Stimulated activated CD4-positive, alpha-beta T cell treated with anti-CD3 and anti-CD28 coated beads, Interleukin-15, amount 100 ng/mL, for 1 hour (primary cell): ENCODE measurements at places on chromosomes 2 and 18.

DNA sequence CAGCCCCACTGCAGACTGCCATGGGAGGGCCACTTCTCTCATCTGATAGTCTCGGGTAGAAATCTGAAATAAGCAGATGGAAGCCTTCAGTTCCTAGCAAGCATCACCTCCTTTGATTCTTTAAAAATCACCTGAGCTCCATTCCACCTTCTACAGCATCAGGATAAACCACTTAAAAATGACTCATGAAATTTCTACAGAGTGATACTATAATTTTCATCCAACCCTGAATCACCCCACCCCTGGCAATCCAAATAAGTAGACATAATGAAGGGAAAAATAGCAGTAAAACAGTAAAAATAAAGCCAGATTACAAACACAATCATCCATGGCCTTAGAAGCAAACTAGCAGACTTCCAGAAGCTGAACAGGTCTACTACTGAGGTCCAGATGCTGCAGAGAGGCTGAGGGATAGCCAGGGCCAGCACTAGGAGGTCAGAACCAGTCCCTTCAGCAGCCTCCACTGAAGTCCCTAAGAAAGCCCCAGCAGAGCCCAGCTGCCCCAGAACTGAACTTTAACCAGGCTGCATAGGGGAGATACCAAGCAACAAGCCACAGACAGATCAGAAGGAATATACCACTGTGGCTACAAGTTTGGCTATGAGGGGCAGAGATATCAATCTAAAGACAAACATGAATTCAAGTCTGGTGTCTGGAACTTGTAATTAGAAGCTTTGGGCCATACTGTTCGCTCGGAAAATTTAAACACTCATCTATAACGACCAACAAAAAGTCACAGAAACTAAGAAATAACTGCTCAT lies 54.7 kb upstream of the RNU4ATAC start:
- DNase-seq: no peak

DNA sequence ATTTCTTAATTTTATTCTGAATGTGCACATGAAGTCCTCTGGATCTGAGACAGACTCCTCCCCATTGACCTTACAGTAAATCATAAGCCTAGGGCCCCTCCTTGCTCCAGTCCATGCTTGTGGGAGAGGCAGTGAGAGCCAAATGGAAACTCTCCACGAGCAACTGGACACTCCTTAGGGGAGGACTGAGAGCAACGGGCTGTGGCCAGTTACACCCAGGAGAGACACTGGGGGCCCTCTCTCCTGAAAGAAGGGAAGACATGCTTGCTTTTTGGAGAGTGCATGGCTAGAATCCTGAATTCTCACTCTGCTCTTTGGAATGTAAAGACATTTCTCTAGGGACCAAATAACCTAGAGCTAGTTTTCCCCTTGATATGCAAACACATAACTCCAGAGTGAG lies 49.0 kb upstream of the BIN1 start:
- DNase-seq: no peak

- no peak for DNase-seq
Measured at GRCh38 chr2:71749671-71750101, 296.3 kb downstream of the DYSF start.

DNA sequence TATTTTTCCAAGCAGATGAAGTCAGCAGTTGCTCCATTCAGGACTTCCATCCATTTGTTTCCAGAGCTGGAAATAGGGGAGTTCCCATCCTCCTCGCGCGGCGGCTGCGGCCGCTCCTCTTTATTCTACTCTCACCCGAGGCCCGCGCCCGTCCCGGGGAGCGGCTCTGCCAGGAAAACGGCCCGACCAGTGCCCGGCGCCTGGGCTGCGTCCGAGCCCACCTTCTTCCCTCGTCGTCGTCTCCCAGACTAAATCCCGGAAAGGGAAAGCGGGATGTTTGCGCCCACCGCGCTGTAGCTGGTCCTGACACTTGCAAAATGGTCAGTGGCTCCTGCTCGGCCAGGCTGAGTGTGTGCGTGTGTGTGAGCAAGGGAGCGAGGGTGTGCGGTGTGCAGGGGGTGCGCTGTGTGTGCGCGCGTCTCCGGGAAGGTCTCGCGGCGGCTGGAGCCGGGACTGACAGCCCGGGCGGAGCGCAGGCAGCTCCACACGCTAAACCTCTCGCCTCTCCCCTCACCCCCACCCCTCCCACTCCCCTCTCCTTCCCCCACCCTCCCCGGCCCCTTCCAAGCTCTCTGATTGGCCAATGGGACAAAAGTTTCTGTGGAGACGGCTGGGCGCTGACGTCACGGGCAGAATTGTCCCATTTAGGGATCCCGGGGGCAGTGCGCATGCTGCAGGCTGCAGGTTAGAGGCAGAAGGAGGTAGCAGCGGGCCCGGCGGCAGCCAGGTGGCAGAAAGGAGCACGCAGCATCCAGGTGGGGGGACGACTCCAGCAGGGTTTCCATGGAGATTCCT lies at the start of gene NOL4:
TSS of gene NOL4 (minus strand) at position 491 of the 795 bp plus-strand sequence. CDS start 1,660 bp downstream, outside the sequence.
- no peak for DNase-seq

DNA sequence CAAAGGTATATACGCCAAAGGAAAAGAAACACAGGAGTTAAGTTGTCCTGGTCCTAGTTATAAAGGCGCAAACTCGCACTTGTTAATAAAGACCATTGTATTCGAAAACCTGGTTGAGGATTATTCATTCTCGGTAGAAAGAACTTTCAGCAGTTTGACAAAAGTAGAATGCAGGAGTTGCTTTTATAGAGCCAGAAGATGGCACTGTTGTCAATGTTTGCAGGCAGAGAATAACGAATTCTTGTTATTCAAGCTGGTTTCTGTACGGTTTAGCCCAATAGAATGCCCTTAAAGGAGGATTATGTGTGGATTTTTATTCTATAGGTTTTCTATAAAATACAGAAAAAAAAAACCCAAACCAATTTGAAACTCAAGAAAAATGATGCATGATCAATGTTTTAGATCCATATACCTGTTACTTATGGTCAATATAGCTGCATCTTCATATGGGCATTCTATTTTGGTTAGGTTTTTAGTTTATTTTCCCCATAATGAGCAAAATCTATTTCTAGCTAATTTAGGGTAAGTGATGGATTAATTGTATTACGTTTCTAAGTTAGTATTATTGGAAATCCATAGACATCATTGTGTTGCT lies 510.3 kb downstream of the PLCL1 start:
- DNase-seq: no peak

- DNase-seq: no peak
Measured at GRCh38 chr2:20530520-20530919, 83.6 kb downstream of the RHOB start.

- no peak for DNase-seq
Measured at GRCh38 chr2:240425697-240426096, 9.8 kb upstream of the GPC1 start.

DNA sequence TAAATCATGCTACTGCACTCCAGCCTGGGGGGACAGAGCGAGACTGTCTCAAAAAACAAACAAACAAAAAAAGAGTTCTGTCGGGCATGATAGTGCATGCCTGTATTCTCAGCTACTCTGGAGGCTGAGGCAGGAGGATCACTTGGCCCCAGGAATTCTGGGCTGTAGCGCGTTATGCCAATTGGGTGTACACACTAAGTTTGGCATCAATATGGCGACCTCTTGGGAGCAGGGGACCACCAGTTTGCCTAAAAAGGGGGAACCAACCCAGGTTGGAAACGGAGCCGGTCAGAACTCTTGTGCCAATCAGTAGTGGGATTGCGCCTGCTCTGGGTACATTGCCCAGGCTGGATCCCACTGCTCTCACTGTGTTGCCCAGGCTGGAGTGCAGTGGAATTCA lies 49.7 kb downstream of the SDC1 start:
- DNase-seq: no peak

- no peak for DNase-seq
Measured at GRCh38 chr18:8333961-8334360, 275.3 kb upstream of the RAB12 start.

DNA sequence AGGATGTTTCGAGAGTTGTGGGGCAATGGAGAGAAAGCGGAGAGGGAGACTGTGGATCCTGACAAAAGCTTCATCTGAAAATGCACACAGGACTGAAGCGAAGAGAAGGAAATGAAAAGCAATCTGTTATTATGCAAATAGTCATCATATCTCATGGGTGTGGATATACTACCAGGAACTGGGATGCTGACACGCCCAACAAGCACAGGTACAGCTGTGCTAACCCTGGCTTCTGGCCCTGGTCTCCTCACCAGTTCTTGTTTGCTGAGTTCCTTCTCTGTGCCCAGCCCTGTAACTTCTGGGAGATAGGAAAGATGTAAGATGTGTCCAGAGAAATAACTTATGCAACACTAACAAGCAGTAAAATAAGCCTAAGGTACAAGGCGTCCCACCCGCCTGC lies 358.8 kb downstream of the CMPK2 start:
- DNase-seq: no peak

DNA sequence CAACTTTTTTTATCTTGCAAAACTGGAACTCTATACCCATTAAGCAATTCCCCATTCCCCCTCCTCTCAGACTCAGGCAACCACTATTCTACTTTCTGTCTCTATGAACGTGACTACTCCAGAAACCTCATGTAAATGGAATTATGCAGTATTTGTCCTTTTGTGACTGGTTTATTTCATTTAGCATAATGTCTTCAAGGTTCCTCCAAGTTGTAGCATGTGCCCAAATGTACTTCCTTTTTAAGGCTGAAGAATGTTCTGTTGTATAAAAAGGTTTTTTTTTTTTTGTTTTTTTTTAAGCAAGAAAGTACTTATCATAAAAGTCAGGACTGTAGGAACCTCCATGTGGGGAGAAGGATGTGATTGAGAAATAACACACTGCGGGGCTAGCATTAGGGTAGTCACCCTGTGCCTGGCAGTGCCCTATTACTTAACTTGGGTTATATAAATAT lies 262.9 kb upstream of the FBXO11 start:
- DNase-seq: no peak

GRCh38 chr18:69588301-69588700 lies 187.6 kb downstream of the DOK6 start:
- DNase-seq: no peak

- no peak for DNase-seq
Measured at GRCh38 chr2:202185156-202185555, 53.2 kb downstream of the SUMO1 start.

GRCh38 chr2:3396920-3397559 lies 17.5 kb downstream of the TRAPPC12 start:
- DNase-seq: no peak

- no peak for DNase-seq
Measured at GRCh38 chr18:29712785-29713184, 1329.8 kb downstream of the DSC3 start.

DNA sequence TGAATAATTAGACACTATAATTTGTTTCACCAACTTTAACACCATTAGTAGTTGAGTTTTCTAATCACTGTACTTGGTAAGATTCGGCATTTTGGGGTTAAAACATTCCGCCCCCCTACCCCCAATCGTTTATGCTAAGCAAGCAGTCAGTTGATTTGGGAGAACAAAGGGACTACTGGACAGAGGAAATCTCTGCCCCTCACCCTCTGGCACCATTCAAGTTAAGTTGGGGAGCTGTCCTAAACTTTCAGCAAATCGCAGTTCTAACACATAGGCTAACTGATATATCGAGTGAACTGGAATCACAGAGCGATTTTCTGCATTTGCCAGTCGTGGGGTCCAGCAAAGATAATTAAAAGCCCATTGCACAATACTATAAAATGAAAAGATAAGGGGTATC lies 5.6 kb downstream of the KLF7 start:
- DNase-seq: no peak

- DNase-seq: no peak
Measured at GRCh38 chr2:237221443-237221842, 135.8 kb downstream of the COPS8 start.

DNA sequence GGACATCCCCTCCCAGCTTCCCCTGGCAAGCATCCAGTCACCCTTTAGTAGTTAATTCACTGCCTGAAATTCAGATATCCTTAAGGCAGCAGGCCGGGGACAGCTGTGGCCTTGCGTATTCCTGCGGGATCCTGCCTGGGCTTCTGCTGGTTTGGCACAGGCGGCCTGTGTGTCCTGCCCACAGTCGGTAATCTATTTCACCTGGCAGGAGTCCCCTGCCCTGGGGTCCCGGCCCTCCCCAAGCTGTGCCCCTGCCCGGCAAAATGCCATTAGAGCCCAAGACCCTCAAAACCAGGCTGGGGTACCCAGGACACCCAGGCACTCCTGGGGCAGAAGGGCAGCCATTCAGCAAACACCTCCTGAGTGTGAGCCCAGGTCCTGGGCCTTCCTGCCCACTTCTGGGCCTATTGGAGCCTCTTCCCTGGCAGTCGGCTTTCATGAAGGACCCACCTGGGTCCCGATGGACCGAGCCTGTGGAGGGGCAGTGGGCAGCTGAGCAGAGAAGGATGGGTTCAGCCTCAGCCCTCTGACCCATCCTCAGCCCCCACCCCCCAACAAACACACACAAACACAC lies 11.6 kb downstream of the CROCC2 start:
- no peak for DNase-seq

DNA sequence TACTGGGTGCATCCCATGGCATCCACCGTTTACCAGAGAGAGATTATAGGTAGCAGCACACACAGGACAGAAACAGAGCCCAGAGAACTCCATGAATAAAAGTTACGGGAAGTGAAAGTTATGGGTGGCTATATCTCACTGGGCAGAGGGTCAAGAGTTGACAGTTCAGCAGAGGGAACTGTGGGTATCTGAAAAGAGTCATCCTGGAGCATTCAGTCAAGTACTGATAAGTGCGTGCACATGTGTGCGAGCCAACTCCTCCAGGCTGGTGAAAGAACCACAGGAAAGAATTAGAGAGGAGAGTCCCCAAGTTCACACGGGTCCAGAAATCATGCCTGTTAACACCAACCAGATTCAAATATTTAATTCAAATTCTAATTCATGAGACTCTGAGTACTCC lies 1588.2 kb downstream of the LRP1B start:
- DNase-seq: no peak

- no peak for DNase-seq
Measured at GRCh38 chr2:220123751-220124150, 496.3 kb downstream of the SLC4A3 start.

GRCh38 chr2:196489371-196489770 lies 150.1 kb upstream of the CCDC150 start:
- DNase-seq: no peak

GRCh38 chr2:171547256-171547655 lies 25.0 kb downstream of the CYBRD1 start:
- no peak for DNase-seq

- no peak for DNase-seq
Measured at GRCh38 chr2:203909261-203909967, 27.1 kb upstream of the ICOS start.
